ENCODE measurements at places on chromosomes 2 and 18. TPM values are rescaled to one million over a fixed set of nuclear protein-coding genes. Genes with fewer than 3 reads are reported as not detected.

The FLACC1 gene
- not detected for total RNA-seq

The MPV17 gene
- 88.8 TPM for total RNA-seq

The POLE4 gene
- 21.1 TPM for total RNA-seq

The TMEM237 gene
- total RNA-seq: 35.3 TPM

The UGT1A8 gene
- not detected for total RNA-seq

The SULT1C4 gene
- 2.1 TPM for total RNA-seq

The SLC9A2 gene
- not detected for total RNA-seq

The LOXHD1 gene
- total RNA-seq: not detected

Measured in epithelial cell of alveolus of lung (primary cell).